ENCODE measurements at places on chromosomes 1 and 21. TPM values are rescaled to one million over a fixed set of nuclear protein-coding genes. Genes with fewer than 3 reads are reported as not detected.

MT1HL1 gene
- total RNA-seq: not detected

DPT gene
- total RNA-seq: 8.8 TPM

BOLA1 gene
- 7.0 TPM for total RNA-seq

TMEM52 gene
- total RNA-seq: not detected

CR1L gene
- total RNA-seq: not detected

MTARC1 gene
- total RNA-seq: 4.3 TPM

LCE6A gene
- total RNA-seq: not detected

ZFP69 gene
- total RNA-seq: 1.7 TPM

FAM43B gene
- total RNA-seq: 0.90 TPM

DNAJC28 gene
- 3.7 TPM for total RNA-seq

SPRR2G gene
- not detected for total RNA-seq

LRRN2 gene
- total RNA-seq: not detected

C1orf105 gene
- not detected for total RNA-seq

SYCP1 gene
- not detected for total RNA-seq

EPHA8 gene
- not detected for total RNA-seq

BLACAT1 gene
- total RNA-seq: not detected

DNM3 gene
- 2.0 TPM for total RNA-seq

TRIM58 gene
- total RNA-seq: 0.09 TPM

AMY1A gene
- total RNA-seq: not detected

FAM76A gene
- 15.6 TPM for total RNA-seq

HAO2 gene
- total RNA-seq: not detected

GPA33 gene
- not detected for total RNA-seq

CFAP126 gene
- not detected for total RNA-seq

JAM2 gene
- 3.0 TPM for total RNA-seq

LRRC7 gene
- not detected for total RNA-seq

SPRR2F gene
- not detected for total RNA-seq

ERVH48-1 gene
- total RNA-seq: not detected

TFF3 gene
- total RNA-seq: not detected

RUNX1 gene
- 63.5 TPM for total RNA-seq

TNFRSF9 gene
- total RNA-seq: under 0.01 TPM

OR2W3 gene
- not detected for total RNA-seq

KAZN gene
- total RNA-seq: 23.6 TPM

CD84 gene
- total RNA-seq: not detected

KCNK1 gene
- total RNA-seq: 2.9 TPM

RAP1A gene
- total RNA-seq: 21.9 TPM

RASAL2 gene
- total RNA-seq: 30.5 TPM

SARS1 gene
- total RNA-seq: 321 TPM

VTCN1 gene
- not detected for total RNA-seq

PRAMEF2 gene
- total RNA-seq: not detected

ANKRD65 gene
- total RNA-seq: 2.4 TPM

LRRC53 gene
- total RNA-seq: not detected

HSD11B1 gene
- total RNA-seq: 33.3 TPM

GNG12 gene
- total RNA-seq: 91.1 TPM

ALX3 gene
- not detected for total RNA-seq

COL6A1 gene
- total RNA-seq: 1,082 TPM
